ENCODE measurements at places on chromosomes 6 and 20. TPM values are rescaled to one million over a fixed set of nuclear protein-coding genes. Genes with fewer than 3 reads are reported as not detected.

GRCh38 chr20:31908424-31908823 lies 38.0 kb downstream of the TTLL9 start:
- no peak for DNase-seq
- H3K27ac ChIP-seq = no peak overlapping the region
- no peak overlapping the region for H3K4me3 ChIP-seq
- no peaks in the 10 kb centered on the region for H3K36me3 ChIP-seq
- peaks cover 4% of the 10 kb centered on the region for H3K27me3 ChIP-seq
- no peaks in the 10 kb centered on the region for H3K4me1 ChIP-seq

Gene LTV1
- 67.9 TPM for total RNA-seq

Gene PHACTR3
- not detected for total RNA-seq

Gene VIP
- not detected for total RNA-seq

Gene CD164
- total RNA-seq = 251 TPM

Gene ERVFRD-1
- total RNA-seq = not detected
